ENCODE measurements at places on chromosomes 6 and 20.

- DNase-seq: no peak
Measured at GRCh38 chr6:73690056-73690455, 5.9 kb upstream of the CD109 start.

GRCh38 chr20:39038495-39038894, 76.4 kb downstream of the DHX35 start:
- no peak for DNase-seq

GRCh38 chr20:57380081-57380750, 11.0 kb upstream of the RBM38 start:
- no peak for DNase-seq

- no peak for DNase-seq
Measured at GRCh38 chr6:170370416-170370815, 63.9 kb downstream of the FAM120B start.

- DNase-seq: no peak
Measured at GRCh38 chr6:9208966-9209365, 773.6 kb upstream of the SLC35B3 start.

DNA sequence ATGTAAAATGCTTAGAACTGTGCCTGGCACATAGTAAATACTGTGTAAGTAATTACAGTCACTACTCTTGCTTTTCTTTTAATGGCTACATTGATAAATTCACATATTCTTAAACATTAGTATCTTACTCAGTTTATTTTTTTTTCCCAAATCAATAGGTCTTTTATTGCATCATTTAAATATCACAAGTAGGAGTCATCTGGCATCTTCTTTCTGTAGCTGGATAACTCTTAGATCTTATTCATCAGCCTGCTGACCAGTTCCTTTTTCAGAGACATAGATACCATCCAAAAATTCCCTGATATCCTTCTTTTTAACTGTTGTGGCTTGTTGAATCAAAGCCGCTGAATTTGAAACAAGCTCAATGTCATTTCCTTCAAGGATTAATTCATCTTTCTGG, 20.0 kb upstream of the PHF3 start:
- no peak for DNase-seq

GRCh38 chr20:1660246-1660645, 2.7 kb upstream of the SIRPG start:
- DNase-seq: no peak

GRCh38 chr6:151652325-151652724, 155.2 kb upstream of the ESR1 start:
- DNase-seq: no peak

DNA sequence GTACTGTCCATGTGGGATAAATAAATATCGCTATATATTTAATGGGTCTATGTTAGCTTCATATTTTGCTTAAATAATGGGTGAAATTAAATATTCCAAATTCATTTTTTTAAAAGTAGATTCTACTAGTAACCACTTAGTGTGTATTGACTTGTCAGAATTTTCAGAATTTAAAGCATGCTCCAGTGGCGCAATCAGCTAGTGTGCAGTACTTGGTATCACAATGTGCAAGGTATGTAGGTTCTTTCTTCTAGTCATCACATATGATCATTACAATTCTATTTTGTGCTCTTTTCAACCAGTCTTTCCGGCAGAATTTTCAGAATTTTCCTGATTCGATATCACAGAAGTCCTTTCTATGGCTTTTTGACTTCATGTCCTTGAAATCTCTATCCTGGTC, 32.6 kb downstream of the PDE7B start:
- DNase-seq: no peak

DNA sequence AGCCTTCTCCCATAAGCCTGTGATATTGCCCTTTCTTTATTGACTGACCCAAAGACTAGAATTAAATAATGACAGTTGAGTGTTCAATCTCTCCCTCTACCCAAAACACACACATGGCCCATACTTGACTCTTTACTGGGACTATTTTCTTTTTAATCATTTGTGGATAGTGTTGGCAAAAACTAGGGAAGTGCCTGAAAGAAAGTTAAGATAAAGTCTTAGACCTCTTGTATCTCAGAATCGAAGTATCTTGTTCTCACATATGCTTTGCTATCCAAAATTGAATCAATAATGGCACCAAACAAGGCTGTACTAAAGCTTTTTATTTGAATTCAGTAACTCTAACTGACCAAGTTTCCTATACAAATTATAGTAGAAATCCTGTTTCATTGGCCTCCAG, 19.0 kb downstream of the TMEM244 start:
- no peak for DNase-seq

DNA sequence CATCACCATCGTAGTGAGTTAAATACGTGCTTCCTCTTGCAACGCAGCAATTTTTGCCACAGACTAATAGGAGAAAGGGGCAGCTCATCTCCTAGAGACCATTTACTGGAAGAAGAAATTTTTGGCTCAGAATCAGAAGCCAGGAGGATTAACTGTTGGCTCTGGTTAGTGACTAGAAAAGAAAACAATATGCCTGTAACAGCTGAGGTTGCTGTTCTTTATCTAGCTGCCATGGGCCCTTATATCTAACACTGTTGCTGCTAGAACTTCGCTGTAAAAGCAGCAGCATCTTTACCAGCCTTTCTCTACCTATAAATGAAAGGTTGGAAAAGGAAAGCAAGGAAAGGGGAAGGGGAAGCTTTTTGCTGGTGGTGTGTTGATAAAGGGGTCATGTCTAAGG, 65.9 kb downstream of the FAM135A start:
- no peak for DNase-seq

DNA sequence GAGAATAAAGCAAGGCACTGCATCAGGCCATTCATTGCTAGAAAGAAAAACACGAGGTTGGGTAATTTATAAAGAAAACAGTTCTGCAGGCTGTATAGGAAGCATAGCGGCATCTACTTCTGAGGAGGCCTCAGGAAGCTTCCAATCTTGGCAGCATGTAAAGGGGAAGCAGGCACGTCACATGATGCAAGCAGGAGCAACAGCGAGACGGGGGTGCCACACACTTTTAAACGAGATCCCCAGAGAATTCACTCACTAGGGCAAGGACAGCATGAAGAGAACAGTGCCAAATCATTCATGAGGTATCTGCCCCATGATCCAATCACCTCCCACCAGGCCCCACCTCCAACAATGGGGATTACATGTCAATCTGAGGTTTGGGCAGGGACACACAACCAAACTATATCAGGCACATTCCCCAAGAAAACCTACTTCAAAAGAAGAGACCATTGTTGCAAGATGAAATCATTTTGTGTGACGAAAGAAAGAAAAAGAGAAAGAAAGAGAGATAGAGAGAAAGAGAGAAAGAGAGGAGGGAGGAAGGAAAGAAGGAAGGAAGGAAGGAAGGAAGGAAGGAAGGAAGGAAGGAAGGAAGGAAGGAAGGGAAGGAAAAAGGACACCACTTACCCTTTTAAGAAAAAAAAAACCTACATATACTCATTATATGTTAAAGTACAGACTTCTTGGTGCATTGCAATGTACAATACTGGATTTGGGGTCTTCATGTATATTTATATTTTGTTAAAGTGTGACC, 95.9 kb upstream of the PLEKHG1 start:
- DNase-seq: no peak

DNA sequence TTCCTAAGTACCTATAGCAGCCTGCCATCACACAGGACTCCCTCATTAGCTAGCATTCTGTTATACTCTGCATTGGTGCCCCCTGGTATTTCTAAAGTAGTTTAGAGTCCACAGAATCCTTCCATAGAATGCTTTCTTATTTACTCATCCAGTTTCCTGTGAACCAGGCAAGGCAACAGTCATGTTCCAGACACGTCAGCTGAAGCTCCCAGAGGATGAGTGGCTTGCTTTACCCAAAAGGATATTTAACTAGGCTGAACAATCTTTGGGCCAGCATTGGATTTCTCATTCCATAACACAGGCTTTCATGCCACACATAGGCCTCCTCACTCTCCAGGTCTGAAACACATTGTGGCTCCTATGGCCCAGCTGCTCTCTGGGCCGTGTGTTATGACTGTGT, 203.8 kb upstream of the MAP3K7 start:
- DNase-seq: no peak

- DNase-seq: no peak
Measured at GRCh38 chr6:7390226-7390878, 744 bp downstream of the RIOK1 start.

DNA sequence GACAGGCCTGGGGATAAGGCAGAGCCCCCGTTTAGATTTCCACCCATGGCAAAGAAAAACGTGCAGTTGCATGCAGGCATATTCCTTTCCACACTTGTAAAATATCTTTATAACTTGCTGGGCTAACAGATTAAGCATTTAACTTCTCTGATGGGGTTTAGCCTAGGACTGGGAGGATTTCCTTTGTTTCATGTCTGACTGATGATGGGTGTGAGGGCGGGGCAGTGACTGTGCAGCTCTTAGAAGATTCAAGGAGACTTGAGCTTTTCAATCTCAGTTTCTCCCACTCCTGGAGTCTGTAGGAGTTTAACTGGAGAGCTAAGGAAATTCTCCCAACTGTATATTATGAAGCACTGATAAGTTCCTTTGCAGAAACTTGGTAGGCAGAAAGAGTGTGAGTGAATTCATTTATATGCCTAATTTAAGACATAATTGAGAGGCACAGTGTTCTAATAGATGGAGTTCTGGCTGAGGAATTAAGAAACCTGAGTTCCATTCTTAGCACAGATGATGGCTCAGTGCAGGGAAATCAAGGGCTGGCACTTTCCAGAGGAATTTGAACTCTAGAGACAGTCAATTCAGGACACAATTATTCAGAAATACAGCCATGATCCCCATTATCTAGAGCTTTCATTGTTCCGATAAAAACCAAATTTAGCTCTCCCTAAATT, 214.6 kb upstream of the CNR1 start:
- no peak for DNase-seq

DNA sequence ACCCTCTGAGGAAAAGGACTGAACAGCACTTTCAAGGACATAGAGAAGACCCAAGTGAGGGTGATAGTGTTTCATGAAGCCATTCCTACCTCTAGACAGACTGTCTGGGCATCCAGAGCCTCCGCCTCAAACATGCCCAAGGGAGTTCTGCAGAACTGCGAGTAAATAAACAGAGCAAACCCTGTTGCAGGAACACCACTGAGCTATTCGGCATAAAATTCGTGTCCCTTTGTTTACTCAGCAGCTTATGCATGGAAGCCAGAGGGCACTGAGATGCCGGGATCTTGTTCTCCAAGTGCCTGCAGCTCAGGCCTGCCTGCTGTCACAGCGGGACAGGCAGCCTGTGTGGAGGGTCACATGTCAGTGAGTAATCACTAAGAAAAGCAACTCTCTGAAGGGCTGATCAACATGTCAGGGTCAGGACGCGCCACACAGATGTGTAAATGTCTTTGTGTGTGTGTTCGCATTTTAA, 164.9 kb upstream of the HEY2 start:
- DNase-seq: no peak

DNA sequence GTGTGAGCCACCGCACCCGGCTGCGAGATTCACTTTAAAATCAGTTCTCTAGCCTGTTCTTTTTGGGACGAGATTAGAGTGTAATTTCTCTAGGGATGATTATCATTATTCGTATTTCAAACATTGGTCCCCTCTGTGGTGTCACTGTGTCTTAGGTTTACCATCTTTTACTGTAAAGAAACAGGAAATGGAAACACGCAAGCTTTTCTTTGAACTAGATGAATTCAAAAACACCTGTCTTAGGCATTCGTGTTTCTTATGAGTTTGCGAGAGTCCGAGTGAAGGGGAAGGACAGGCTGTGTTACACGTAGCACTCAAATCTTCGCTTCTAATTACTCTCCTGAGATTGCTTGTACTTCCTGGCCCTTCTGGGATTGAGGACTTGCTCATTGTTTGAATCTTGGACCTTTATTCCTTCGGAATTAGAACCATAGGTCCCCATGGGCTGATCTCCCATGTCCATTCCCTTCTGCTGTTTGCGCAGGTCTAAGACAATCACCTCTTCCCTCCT, 61.6 kb downstream of the PHACTR2 start:
- no peak for DNase-seq

DNA sequence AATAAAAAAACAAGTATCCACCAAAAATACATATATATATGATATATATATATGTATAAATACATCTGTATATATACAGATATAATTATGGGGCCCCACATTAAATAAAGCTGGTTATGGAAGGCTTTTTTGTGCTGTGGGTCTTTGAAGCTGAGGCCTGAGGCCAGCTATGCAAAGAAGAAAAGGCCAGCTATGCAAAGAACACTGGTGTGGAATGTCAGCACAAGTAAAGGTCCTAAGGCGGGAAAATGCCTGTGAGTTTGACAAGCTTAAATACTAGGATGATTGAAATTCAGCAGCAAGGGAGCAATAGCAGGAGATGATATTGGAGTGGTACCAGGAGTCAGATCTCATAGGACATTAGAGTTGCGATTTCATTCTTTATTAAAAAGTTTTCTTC, 25.2 kb downstream of the ADGRF1 start:
- DNase-seq: no peak

DNA sequence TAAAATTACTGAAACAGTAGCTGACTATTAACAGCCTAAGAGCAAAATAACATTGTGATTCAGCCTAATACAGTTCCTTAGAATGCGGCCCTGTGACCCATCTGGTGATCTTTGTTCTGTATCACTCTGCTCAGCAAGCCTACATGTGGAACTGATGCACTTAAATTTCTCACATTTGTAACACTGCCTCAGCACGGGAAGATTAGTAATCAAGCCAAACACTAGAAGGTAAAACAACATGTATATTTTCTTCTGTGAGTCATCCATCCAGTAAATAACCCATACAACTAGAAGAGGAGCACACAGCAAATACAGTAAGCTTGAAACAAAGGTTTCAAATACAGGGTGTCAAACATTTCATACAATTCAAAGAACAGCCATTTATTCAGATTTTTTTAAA, 189.7 kb upstream of the NOX3 start:
- DNase-seq: no peak

DNA sequence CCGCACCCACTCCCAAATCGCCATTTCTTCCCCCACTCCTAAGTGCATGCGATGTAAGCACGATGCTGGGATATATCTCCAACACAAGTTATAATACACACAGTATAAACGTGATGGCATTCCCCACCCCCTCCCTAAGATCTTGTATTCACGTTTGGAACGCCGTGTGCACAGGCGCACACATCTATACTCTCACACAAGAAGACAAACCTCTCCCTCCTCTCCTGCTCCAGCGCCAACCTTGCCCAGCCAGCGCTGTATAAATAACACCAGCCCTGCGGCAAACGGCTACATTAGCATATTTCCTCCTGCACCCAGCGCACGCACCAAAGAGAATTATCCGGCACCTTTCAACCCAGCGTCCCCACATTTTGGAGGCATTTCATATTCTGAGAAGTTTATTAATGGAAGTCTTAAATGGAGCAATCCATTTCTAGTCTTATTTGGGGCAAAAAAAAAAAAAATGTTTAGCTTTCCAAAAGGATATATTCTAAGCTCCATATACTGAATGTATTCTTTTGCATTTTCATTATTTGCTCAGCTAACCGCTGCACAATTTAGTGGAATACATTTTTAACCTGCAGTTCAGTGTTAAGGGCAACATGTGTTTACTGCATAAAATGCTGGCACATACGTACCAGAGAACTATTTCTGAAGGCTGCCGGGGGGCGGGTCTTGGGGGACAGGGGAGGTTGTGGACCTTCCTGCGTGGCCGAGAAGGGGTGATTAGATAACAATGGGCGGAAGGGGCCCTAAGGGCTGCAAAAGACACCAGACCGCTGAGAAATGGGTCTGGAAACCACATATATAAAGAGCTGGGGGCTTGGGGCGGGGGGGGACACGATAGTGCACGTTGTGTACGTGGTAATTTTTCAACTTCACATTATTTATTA, 1.1 kb upstream of the SLC22A23 start:
- DNase-seq: no peak
